ENCODE measurements at places on chromosomes 16 and 17.

DNA sequence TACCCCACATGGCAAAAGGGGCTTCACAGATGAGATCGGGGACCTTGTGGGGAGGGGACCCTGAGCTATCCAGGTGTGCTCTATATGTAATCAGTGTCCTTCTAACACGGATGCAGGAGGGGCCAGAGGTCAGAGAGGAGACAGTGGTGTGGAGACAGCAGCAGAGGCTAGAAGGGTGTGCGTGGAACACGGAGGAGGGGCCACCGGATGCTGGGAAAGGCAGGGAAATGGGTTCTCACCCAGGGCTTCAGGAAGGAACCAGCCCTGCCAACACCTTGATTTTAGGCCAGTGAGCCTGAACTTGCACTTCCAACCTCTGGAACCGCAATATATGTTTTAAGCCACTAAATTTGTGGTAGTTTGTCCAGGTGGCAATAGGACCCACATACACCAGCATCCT lies 4.6 kb upstream of the SLC38A8 start:
- no peak for DNase-seq

DNA sequence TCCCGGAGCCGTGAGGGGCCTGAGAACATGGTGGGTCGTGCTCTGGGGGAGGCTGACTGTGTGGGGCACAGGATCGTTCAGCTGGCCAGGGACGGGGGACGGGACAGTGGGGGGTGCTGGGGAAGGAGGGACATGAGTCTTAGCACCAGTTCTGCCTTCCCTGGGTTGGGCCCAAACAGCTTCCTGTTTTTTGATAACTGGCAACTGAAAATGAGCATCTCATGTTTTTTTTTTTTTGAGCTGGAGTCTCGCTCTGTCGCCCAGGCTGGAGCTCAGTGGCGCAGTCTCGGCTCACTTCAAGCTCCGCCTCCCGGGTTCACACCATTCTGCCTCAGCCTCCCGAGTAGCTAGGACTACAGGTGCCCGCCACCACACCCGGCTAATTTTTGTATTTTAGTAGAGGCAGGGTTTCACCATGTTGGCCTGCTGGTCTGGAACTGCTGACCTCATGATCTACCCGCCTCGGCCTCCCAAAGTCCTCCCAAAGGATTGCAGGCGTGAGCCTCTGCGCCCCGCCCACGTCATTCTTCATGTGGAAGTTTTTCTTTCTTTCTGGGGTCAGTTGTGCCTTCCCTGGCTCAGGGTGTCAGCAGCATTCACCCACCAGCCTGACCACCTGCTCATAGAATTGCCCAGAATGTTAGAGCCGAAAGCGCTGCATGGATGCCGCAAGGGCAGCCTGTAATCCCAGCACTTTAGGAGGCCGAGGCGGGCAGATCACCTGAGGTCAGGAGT lies 6.4 kb downstream of the ASPSCR1 start:
- no peak for DNase-seq

DNA sequence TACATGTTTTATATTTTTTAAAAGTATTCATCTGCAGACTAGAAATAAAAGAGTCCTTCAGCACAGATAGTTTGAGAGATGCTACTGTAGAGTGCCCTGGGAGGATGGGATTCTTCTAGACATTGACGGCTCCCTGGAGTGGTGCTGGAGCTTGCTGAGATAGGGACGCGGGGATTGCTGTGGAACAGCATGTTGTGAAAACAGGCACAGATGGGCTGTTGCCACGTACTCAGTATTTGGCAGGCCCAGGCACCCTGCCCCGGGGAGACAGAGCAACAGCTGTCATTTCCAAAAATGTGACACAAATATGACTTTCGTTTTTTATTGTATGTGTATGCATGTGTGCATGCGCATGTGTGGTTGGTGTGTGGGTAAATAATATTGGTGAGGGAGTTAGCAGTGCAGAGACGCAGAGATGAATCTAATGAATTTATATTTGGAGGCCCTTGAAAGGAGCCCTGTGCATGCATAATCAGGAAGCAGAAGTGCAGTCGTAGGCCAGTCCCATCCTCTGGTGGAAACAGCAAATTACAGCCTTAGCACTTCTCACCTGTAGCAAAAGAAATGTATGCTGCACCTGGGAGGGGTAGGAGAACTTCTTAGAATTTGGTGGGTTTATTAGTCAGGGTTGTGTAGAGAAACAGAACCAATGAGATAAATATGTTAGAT lies 6.2 kb upstream of the ABCA8 start:
- DNase-seq, result no peak

- no peak for DNase-seq
Measured at GRCh38 chr17:61221181-61221580, 178.5 kb upstream of the TBX2 start.
